ENCODE measurements at places on chromosomes 6 and 20. TPM values are rescaled to one million over a fixed set of nuclear protein-coding genes. Genes with fewer than 3 reads are reported as not detected.

ADGRG6 gene
- 49.9 TPM for total RNA-seq

GRCh38 chr6:139313784-139314545 is 22.2 kb upstream of the TXLNB start:
- DNase-seq = no peak

DNA sequence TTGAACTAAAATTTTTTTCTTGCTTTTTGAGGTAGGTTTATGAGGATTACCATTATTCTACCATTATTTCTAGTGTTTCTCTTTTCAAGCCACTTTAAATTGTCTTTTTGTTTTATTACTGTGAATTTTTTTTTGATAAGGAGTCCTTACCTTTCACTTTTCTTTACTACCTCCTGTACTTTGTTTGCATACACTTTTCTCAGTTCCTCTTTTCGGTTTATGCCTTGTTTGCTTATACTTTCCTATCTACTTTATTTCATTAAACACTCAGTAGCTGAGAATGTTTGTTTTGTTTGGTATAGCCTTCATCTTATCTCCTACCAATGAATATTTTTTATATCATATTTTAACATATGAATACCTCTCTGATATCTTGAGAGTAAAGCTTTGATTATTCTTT is 147.9 kb downstream of the TFAP2B start:
- no peak for DNase-seq

DNA sequence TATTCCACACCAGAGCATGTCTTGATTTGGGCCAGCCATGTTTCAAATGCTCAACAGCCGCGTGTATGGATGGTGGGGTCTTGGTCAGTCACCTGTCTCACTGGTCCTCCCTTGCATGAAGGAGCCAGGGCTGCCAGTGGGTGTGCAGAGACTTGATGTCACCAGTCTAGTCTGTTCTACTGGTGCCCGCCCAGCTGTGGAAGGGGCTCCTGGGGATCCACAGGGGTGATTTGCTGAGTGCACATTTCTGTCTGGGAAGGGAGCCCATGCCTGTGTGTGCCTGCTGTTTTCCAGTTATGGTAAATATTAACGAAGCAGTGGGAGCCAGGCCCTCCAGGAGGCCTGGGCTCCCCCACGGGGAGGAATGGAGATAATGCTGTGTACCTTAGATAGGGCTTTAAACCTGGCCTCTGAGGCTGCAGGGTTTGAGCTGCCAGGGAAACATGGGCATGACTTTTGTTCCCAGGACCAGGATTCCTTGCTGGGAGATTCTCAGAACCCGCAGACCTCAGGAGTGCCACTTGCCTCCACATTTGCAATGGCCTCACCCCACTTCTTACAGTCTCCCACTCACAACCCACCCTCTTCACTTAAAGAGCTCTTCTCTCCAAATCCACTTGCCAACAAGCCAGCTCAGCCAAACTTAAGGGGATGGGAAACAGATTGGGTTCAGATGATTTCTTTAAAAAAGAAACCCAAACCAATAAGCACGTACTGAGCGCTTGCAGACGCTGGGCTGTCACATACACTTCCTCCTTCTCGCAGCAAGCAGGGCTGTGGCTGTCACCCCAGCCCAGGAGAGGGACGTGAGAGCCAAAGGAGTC is 54.1 kb downstream of the VEGFA start:
- no peak for DNase-seq

- no peak for DNase-seq
Observed at GRCh38 chr6:146301764-146302163, 241.9 kb upstream of the RAB32 start.

MLN gene
- total RNA-seq = not detected

PGC gene
- total RNA-seq = not detected
